ENCODE measurements at places on chromosomes 16 and 17.

- no peak for DNase-seq
These were observed 1.2 kb downstream of the MAPK7 start for GRCh38 chr17:19379361-19380065.

DNA sequence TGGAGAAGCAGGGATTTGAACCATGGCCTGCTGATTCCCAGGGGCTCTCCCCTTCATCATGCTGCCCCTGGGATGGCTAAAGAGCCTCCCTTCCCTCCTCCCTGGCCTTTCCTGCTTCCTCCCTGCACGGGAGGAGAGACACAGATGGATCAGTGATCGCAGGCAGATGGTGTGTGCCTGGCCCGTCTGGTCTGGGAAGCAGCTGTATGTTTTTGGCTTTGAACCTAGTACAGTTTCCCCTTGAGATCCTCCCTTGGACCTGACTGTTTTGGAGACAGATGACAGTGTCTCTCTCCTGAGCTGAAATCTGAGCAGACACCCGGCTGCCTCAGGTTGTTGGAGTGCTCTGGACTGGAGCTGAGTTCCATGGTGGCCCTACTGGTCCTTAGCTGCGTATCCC lies 29.0 kb upstream of the ATP2C2 start:
- no peak for DNase-seq

DNA sequence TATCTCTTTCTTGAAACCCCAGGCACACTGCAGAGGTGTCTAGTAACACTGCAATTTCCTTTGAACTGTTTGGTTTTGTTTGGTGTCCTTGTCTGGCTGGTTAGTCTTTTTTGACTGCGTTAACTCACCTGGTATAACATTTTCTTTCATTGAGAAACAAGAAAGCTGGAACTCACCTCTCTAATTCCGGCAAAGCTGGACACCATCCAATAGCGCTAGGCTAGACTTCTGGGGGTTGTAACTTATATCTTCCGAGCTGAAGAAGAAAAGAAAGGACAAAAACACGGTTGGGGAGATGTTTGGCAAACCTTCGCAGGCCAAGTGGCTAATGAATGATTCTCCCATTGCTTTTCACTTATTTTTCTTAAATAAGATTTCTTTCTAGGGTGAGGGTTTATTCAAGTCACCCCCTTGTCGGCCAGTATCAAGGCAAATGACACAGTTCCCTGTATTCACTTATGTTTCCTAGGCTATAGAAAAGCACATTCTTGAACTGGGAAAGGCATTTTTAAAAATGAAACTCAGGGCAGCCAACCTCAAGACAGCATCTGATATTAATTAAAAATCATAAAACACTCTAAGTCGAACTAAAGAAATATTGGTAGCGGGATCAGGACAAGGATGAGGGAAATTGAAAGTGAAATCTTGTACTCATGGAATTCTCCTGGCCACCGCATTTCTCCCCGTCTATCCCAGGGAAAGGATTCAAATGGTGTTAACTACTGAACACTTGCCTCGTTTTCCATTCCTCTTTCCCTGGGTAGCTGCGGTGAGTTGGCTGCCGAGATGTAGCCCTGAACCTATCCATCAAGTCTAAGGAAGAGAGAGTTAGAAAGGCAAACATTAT lies 95.9 kb upstream of the ZFHX3 start:
- DNase-seq, result no peak

DNA sequence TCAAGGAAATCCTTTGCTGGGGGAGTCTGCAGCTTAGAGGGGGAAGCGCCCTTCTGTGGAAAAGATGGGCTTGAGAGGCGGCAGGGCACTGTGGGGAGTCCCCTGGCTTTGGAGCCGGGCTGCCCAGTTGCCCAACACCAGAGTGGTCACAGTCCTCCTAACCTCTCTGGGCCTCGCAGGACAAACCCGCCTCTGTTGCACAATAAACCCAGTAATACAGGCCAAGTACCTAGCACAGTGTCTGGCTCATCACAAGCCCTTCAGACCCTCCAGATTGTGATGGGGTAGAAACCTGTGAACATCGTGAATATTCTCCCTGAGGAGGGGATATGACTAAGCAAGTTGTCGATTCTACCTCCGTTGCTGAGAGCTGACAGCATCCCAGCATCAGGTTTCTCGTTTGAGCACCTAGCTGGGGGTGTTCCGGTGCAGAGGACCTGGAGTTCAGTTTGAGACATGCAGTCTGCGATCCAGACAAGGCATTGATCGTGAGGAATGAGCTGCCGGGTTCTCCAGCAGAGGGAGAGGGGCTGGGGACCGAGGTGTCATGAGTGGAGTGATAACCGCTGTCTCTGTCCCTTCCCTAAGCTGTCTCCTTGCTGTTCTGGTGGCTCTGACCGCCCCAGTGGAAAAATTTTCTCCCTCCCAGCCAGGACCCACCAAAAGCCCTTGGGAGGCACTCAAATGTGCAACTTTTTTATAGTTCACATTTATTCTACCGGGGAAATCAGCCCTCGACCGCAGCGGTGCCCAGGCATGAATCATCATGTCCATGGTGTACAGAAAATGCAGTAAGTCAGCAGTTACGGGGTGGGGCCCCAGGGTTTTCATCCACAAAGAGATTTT lies 161.9 kb downstream of the WSCD1 start:
- DNase-seq, result no peak

DNA sequence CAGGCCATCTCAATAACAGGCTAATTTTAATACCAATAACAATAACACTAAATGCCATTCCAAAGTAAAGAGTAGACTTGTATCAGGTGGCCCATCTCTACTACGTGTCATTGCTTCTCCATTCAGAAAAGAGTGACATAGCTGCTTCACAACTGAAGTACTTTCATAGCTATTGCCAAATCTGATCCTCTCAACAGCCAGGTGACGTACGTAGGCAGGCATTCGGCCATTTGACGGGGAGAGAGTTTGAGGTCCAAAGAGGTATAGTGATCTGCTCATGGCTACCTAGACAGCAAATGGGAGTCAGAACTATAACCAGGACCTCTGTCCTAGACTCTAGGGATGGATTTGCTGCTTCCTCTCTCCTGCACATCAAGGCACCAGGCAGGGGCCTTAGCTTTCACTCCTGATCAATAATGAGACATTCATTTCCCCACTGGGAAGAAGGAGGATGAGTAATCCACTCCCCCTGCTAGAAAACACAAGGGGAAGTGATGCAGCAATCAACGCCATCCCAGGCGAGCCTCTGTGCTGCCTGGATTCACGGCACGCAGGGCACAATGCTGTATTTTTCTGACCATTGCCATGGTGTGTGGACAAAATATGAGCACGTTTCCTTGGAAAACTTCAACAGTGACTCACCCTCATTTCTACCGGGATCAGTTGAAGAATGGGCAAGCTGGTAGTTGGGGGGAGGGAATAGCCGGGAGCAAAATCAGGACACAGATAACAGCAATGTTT lies 80.9 kb downstream of the SPACA3 start:
- DNase-seq, result no peak

DNA sequence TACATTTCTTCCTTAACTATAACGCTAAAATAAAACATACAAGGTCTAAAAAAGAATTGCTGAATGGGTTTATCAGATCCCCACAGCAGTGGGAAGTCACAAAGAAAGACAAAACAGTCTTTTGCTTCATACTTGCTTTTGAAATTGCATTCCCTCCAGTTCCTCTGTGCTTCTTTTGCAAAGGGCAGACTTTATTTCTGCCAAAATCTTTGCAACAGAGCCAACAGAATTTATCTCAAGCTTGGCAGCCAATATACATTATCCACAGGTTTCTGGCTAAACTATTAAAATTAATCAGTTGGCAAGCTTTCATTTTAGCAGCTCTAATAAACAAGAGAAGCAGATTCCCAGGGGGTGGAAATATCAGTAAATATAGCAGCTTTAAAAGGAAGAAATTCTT lies 378.9 kb upstream of the CA10 start:
- no peak for DNase-seq

- no peak for DNase-seq
These were observed 217.6 kb upstream of the CPHXL start for GRCh38 chr16:75943705-75944514.

GRCh38 chr16:86893506-86893905 lies 315.2 kb downstream of the FOXL1 start:
- no peak for DNase-seq

Measured in OCI-M1 (cell line).